Epithelial cell of alveolus of lung (primary cell): ENCODE measurements at places on chromosomes 7 and 10. TPM values are rescaled to one million over a fixed set of nuclear protein-coding genes. Genes with fewer than 3 reads are reported as not detected.

Gene FBH1
- total RNA-seq, result 58.1 and 58.7 TPM in 2 replicates

Gene ITIH2
- total RNA-seq, result not detected in 2 replicates

Gene CDK14
- 26.3 and 26.9 TPM in 2 replicates for total RNA-seq

Gene SLC16A9
- 0.91 and 1.7 TPM in 2 replicates for total RNA-seq

Gene MYH16
- total RNA-seq, result 0.26 TPM in 1 of 2 replicates, not detected in the other

Gene EDRF1
- total RNA-seq, result 12.3 and 17.6 TPM in 2 replicates

Gene VENTX
- total RNA-seq, result 0.16 TPM in 1 of 2 replicates, not detected in the other

Gene NUP205
- total RNA-seq, result 38.2 and 51.5 TPM in 2 replicates

Gene NPFFR1
- total RNA-seq, result not detected in 2 replicates

Gene EPHA1
- total RNA-seq, result 0.32 and 0.91 TPM in 2 replicates

Gene AOAH
- total RNA-seq, result not detected in 2 replicates

Gene CAV1
- total RNA-seq, result 107 and 296 TPM in 2 replicates

Gene NXPH1
- total RNA-seq, result not detected in 2 replicates

Gene PITX3
- total RNA-seq, result 0.16 and 1.3 TPM in 2 replicates

Gene CADPS2
- total RNA-seq, result 6.2 and 8.8 TPM in 2 replicates

Gene CPSF4
- 22.5 and 36.2 TPM in 2 replicates for total RNA-seq

Gene SYT15
- total RNA-seq, result 0.13 and 0.24 TPM in 2 replicates

Gene PNLIPRP1
- not detected in 2 replicates for total RNA-seq

Gene CYP3A7
- 0.13 and 1.0 TPM in 2 replicates for total RNA-seq

Gene MSS51
- total RNA-seq, result 0.39 and 0.96 TPM in 2 replicates

Gene ANKRD7
- 0.08 and 0.91 TPM in 2 replicates for total RNA-seq

Gene ELN
- total RNA-seq, result 2.3 and 16.4 TPM in 2 replicates

Gene CTAGE4
- total RNA-seq, result 0.72 TPM in 1 of 2 replicates, not detected in the other

Gene ADAM8
- total RNA-seq, result 4.5 and 6.0 TPM in 2 replicates

Gene ANKRD2
- total RNA-seq, result 2.5 TPM in 1 of 2 replicates, not detected in the other

Gene ABCB1
- total RNA-seq, result 1.3 TPM in 1 of 2 replicates, not detected in the other

Gene GSTO2
- total RNA-seq, result 8.9 and 18.4 TPM in 2 replicates

Gene NACAD
- 3.4 and 6.1 TPM in 2 replicates for total RNA-seq

Gene ASZ1
- 0.24 TPM in 1 of 2 replicates, not detected in the other for total RNA-seq

Gene GNGT1
- total RNA-seq, result not detected in 2 replicates

Gene FXYD4
- total RNA-seq, result not detected in 2 replicates

Gene CD36
- 1.0 and 10.8 TPM in 2 replicates for total RNA-seq

Gene DPYSL4
- 12.3 and 14.6 TPM in 2 replicates for total RNA-seq

Gene KCNMA1
- 1.8 and 7.0 TPM in 2 replicates for total RNA-seq

Gene SPDYE5
- total RNA-seq, result not detected in 2 replicates

Gene HECW1
- 0.32 and 1.8 TPM in 2 replicates for total RNA-seq

Gene CNPY4
- total RNA-seq, result 14.0 and 19.2 TPM in 2 replicates

Gene C10orf62
- total RNA-seq, result not detected in 2 replicates

Gene LEP
- total RNA-seq, result not detected in 2 replicates

Gene VSTM2A
- not detected in 2 replicates for total RNA-seq

Gene CRPPA
- total RNA-seq, result 0.48 and 0.78 TPM in 2 replicates

Gene LRRC18
- total RNA-seq, result not detected in 2 replicates

Gene NCF1
- total RNA-seq, result not detected in 2 replicates

Gene NEUROG3
- not detected in 2 replicates for total RNA-seq

Gene GATA3
- 0.08 and 0.26 TPM in 2 replicates for total RNA-seq

Gene HPSE2
- total RNA-seq, result 0.26 TPM in 1 of 2 replicates, not detected in the other
